ENCODE measurements at places on chromosomes 3 and 15. TPM values are rescaled to one million over a fixed set of nuclear protein-coding genes. Genes with fewer than 3 reads are reported as not detected.

Gene TERB2
- total RNA-seq: not detected

DNA sequence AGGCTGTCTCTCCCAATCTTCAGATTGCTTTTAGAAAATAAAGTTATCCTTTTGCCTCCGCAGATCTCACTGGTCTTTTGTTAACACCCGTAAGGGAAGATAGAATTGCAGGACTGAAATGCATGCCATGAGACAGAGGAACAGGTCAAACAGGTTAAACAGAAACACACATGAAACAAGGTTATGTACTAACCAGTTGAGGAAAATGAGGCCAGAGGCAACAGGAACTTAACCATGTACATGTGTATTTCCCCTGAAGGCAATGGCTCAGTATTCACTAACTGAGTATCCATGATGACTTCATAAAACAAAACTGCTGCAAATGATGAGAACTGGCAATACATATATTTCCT is 169.1 kb upstream of the NSMCE3 start:
- DNase-seq: no peak

DNA sequence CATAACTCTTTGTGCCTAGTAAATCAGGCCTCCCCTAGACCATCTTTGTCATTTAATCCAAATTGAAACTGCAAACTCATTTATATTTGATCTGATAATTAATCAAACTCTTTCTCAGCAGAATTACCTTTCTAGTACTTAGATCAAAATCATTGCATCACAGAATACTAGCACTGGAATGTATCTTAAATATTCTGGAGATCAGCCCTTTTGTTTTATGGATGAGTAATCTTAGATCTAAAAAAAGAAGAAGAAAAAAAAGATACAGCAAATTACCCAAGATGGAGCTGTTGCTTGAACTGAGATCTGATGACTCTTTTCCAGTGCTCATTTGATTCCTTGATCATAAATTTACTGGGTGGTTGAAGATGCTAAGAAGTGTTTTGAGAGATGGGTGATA is 47.9 kb downstream of the NAALADL2 start:
- DNase-seq: peak; percentile 40

- DNase-seq: no peak
These were observed 69.1 kb downstream of the SEMA6D start for GRCh38 chr15:47786371-47786770.

- no peak for DNase-seq
These were observed 102.1 kb downstream of the MRPL46 start for GRCh38 chr15:88365124-88365523.

DNA sequence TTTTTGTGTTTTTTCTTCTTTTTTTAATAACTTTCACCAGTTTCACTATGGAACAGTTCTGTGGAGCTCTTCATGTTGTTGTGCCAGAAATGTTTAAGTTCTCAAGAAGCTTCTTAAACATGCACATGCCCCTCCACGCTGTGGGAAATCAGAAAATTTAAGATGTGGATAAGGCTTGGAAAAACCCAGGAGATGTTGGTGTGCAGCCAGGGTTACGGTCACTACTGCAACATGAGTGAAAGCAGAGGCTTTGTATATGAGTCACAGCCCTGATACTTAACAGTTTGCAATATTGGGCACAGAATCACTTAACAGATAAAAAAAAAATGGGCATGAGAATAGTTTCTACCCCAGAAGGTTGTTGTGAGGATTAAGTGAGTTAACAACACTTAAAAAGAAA is 399.9 kb downstream of the LRTM1 start:
- peak; percentile 8 for DNase-seq

DNA sequence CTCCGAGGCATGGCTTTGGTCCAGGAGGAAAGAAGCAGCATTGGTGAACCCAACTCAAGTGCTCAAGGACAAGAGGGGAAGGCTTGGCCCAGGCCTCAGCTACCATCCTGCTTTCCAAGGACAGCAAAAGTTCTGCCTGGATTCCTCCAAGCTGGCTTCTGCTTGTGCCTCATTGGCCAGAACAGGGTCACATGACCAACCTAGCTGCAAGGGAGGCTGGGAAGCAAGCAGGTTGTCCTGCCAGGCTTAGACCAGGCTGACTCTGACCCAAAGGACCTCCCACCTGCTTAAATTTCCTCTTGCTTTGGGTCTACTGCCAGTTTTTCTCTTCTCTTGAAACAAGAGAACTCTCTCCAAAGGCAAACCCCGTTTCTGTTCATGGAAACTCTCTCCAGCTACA is 70.7 kb downstream of the RPN1 start:
- no peak for DNase-seq

Gene ZFYVE19
- total RNA-seq: 24.9 TPM

Data from fibroblast of the aortic adventitia (primary cell).